ENCODE measurements at places on chromosomes 7 and 10. TPM values are rescaled to one million over a fixed set of nuclear protein-coding genes. Genes with fewer than 3 reads are reported as not detected.

- DNase-seq: no peak
These were observed 20.8 kb downstream of the ZDHHC16 start for GRCh38 chr10:97466755-97467154.

GRCh38 chr10:14408139-14408538, 77.4 kb upstream of the FRMD4A start:
- DNase-seq: no peak

GRCh38 chr10:3898821-3899220, 113.8 kb upstream of the KLF6 start:
- no peak for DNase-seq

Gene CNNM1
- polyA plus RNA-seq: 0.30 TPM

DNA sequence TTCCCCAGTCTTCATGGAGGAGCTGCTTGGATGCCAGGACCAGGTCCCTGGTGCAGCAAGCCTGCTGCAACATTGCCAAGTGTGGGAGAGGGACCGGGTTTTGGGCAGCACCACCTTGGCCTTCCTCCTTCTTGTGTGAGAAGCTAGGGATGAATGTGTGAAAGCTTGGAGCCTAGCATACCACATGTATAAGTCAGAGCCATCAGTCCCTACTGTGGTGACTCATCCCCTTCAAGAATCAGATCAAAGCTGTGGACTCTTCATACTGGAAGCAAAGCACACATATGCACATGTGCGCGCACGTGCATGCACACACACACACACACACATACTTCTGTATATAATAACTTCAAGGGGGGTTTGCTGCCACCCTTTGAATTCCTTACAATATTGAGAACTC, 527.8 kb downstream of the LRMDA start:
- no peak for DNase-seq

Gene TEX47
- polyA plus RNA-seq: not detected

DNA sequence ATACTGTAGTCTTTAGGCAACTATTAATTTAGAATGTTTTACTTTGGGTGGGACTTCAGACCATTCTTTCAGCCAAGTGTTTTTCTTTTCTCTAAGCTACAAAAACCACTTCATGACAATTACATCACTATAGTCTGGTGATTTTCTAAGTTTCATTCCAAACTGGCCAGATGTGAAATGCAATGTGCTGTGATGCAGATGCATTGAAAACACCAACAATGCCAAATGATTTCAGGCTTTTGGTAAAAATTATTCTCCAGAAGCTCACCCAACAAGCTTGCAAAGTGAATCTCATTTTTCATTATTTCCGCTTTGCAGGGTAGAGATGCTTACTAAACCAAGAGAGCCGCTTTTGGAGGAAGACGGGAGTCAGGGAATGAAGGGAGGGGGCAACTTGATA, 118.4 kb upstream of the ANK3 start:
- no peak for DNase-seq

Gene MAP3K8
- 0.28 TPM for polyA plus RNA-seq

DNA sequence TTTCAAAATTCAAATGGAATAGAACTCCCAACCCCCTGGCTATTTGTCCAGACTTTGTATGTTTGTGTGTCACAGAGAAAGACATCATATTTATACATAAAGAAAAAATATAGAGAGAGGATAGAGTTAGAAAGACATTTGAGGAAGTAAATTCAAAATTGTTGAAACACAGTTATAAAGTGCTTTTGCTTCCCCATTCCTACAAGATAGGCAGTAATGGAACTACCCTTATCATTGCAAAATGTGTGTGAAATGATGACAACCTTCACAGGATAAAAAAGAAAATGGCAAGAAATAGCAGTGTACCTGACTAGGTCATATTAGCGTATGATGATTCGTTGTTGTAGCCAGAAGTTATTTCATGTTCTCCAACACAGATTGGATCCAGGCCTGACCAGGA, 63.1 kb downstream of the FZD1 start:
- DNase-seq: no peak

GRCh38 chr10:133475425-133475734, 21.6 kb downstream of the SCART1 start:
- DNase-seq: no peak

DNA sequence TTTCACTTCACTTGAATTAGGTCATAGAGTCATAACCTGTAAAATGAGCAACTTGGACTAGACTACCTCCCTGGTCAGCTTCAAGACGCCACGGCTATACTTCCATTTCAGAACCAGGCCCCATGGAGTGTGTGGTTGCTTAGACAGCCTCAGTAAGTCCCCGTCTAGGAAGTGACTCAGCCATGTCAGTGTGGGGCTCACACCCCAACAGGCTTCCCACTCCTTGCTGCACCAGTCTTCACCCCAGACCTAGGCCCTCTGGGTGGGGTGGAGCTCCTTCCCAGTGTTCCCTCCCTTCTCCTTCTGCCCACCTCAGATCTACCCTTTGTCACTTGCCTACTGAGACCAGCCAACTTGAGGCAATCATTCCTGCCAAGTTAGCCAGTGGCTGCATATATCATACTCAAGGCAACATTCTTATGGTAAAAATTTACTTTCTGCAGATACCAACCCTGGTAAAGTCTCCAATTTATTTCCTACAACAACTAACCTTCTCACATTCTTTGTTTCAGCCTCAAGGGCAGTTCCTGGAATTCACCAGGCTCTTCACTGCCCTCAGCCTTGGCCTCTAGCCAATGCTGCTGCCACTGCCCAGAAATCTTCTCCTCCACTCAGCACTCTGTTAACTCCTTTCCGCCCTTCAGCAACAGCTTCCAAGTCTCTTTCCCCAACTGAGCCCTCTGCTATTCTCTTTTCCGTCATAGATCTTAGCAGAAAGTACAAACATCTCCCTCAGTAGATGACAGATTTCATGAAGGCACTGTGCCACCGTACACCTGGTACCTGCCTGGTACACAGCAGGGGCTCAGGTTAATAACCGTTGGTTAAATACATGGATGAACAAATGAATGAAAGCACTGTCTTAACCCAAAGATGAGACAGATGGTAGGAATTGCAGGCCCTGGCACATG, 31.3 kb upstream of the ZNRF2 start:
- DNase-seq: no peak

DNA sequence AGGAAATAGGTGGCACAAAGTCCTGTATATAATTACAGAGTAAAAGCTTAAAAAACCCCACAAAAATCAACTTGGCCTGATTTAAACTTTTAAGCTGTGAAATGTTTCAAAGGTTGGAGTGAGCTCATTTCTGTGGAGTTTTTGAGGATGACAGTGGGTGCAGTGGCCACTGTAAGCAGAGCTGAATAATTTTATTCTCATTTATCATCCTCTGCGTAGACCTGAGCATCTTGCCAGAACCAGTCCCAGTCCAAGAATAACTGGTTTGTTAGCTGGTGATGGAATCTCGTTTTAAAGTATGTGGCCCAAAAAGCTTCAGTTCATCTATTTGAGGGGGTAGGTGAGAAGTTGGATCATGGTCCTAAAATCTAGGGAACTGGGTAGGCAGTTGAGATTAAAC, 4.4 kb downstream of the BMPER start:
- DNase-seq: no peak

DNA sequence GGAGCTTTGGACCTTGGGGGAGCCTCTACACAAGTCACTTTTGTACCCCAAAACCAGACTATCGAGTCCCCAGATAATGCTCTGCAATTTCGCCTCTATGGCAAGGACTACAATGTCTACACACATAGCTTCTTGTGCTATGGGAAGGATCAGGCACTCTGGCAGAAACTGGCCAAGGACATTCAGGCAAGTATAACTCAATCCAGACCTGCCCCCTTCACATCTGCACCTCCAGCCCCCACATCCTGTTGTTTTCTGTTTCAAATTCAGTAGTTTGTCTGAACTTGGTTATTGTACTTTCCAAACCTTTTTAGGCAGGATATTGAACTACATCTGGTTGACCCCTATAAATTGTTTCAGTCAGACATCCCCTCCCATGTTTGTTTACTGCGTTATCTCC, 62.4 kb upstream of the CC2D2B start:
- no peak for DNase-seq

Gene SGMS1
- 11.5 TPM for polyA plus RNA-seq

Gene TMEM229A
- not detected for polyA plus RNA-seq

- no peak for DNase-seq
These were observed 66.1 kb upstream of the PIP4K2A start for GRCh38 chr10:22780474-22780885.

- no peak for DNase-seq
These were observed 62.2 kb upstream of the ECHDC3 start for GRCh38 chr10:11679946-11680345.

DNA sequence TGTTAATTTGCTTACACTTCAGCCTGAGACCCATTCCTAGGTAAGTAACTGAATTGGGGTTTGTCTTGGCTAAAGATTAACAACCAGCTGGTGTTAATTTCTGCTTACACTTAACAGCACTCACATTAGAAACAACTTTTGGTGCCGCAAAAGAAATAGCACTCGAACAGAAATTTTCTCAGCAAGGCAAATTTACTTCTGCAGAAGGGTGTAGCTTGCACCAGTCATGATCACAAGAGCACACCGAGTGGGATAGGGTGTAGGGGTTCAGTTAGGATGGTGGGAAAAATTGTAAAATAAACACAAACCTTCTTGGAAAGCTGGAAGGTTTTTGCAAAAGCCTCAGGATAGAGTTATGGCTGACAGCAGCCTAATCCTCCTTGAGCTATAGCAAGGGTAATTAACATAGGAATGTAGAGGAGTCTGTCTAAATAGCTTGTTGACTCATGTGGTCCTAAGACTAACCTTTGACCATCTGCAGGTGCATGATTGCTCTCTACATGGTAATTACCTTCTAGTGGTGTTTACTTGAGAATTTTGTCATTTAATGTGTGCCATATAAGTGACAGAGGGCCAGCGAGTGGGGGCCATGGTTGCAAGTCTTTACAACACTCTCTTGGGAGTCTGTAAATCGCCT, 67.8 kb upstream of the CDK13 start:
- no peak for DNase-seq

DNA sequence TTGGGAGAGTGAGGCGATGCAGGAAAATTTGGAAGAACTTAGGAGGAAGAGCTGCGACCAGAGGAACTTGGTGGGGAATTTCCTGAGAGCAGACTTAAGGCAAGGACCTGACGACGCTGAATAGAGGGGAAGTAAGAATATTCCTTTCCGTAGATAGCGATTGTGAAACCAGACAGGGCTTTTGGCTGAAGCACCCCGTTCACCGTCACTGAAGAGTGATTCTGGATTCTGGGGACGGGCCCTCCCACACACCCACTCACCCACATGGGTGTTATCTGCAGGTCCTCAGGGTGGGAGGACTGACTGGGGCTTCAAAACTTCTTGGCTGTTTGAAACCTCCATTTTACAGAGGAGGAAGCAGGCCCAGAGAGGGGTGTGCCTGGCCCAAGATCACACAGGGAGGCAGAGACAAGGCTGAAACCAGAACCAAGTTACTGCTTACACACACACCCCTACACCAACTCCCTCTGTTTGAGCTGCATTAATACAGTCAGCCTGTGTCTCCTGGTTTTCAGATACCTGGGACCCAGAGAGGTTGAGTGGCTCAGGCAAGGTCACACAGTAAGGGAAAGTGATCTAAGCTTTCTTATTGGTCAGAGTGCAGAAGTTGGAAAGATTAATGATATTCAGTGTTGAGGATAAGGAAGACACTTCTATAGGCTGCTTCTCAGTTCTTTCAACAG, 37.2 kb upstream of the CDH23 start:
- no peak for DNase-seq

Gene GBF1
- polyA plus RNA-seq: 24.3 TPM

Gene ZNF727
- 0.14 TPM for polyA plus RNA-seq

Gene ETV1
- polyA plus RNA-seq: not detected

GRCh38 chr10:129689671-129690071, 222.6 kb downstream of the MGMT start:
- no peak for DNase-seq

Gene NXPH1
- polyA plus RNA-seq: not detected

DNA sequence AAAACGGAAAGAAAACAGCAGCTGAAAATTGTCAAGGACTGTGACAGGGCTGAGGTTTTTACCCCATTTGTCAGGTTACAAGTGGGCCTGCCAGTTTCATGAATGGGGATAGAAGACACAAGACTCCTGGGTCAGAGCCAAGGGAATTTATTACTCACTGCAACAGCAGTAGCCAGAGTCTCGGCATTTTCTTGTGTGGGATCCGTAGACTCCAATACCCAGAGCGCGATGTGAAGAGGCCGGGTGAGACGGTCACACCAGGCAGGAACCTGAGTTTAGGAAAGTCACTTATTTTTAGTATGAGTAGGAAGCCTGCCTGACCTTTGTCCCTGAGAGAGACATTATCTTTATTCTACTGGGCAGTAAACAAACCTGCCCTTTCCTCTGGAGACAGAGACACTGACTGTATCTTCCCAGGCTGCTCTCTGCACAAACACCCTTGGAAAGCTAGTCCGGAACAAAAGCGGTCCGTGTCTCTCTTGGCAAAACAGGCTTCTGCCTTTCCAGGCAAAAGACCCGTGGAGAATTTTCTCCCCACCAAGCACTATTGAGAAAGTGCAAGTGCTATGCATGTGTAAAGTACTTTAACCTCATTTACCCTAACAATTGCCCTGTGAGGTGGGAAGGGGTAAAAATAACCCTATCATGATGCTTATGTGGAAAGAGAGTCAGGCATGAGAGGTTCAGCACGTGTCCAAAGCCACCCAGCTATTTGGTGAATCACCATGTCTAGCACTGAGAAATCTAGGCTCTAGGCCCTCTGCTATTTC, 58.4 kb downstream of the JCAD start:
- DNase-seq: no peak

Gene FZD8
- not detected for polyA plus RNA-seq

DNA sequence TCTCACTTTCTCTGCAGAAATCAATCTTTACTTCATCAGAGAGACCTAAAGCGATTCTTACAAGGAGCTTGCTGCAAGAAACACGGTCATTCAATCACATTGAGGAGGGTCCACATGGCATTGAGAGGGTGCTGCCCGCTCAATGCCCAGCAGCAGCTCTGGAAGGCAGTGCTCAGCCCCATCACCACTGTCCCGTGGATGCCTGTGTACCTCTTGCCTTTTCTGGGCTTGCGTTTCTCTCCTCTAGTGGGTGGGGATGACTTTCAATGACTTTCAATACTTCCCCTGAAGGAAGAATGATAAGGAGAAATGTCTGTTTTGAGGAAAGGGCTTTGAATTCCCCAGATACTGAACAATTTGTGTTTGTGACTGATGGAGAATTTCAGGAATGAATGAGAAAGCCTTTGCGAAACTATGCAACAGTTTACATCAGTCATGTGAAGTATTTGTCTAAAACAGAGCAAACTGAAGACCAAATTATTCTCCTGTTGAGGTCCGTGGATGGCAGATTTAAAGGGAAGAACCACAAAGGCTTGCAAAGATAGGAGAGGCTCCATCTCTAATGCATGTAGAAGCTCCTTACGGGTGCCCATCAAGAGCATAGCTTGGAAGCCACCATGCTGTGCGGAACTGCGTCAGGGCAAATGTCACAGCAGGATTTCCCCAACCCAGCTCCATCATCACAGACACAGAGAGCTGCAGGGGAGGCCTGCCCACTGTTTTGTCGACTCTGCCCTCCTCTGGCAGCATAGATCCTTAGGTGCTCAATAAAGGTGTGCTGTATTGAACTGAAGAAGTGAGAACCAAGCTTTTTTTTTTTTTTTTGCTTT, 6.6 kb upstream of the ZNF22 start:
- no peak for DNase-seq

DNA sequence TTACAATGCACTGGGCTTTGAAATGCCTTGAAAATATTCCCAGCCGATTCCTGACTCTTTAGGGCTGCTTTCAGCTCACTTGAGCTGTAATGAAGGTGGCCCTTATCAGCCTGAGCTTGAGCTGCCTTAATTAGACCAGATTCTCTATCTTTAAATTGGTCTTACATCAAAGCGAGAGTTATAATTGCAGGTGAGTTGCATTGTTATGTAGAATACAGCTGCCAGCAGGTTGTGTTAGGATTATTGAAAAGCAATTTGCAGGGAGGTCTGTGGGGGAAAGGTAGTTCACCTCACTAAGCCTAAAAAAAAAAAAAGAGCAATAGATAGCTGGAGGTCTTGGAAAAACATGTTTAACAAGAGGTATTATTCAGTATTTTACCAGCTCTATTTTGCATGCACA, 142.2 kb upstream of the HABP2 start:
- no peak for DNase-seq
